ENCODE measurements at places on chromosomes 13 and 19.
A peak's percentile ranks its signal among the peaks of the same experiment; 100 is the strongest.

GRCh38 chr13:108137176-108137575 lies 78.2 kb downstream of the LIG4 start:
- no peak for DNase-seq

DNA sequence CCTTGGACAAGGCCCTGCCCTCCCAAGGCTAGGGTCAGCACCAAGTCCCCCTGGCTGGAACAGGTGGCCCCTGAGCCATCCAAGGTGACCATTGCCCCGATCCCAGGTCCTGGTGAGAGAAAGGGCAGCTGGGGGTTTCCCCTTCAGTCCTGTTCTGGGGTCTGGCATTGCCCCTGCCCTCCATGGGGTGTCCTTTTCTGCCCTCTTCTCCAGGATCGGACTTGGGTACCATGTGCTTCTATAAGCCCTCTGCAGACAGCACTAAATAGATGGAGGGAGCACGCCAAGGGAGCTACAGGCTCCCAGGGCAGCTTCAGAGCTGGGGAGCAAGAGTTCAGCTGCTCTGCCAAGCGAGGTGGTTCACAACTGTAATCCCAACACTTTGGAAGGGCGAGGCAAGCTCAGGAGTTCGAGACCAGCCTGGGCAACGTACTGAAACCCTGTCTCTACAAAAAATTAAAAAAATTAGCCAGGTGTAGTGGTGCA lies 13.5 kb upstream of the KCNN1 start:
- DNase-seq: no peak

DNA sequence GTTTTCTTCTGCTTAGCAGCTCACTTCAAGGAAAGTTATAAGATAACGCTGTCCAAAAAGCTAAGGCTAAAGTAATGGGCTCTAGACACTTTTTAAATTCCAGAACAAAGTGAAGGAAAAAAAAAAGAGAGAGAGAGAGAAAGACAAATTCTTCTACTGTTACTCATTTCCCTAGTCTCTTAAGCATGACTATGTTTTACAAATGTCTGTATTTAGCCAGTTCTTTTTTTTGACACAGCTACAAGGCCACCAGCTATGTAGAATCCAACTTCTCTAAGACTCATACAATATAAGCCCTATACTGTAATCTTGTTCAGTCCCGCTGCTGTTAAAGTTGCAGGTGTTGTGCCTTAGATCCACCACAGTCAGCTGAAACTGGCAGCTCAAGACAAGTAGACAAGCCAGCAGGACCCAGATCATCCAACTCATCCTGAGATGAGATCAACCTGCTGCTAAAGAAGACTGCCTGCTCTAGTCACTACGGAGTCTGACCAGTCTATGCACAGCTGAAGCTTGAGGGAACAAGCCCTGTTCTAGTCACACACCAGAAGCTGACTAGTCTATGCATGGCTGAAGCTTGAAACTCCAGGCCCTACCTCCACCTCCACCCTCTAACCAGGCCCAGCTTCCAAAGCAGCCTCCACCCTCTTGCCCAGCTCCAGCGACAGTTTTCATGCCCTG lies 10.3 kb upstream of the ZNF83 start:
- no peak for DNase-seq

DNA sequence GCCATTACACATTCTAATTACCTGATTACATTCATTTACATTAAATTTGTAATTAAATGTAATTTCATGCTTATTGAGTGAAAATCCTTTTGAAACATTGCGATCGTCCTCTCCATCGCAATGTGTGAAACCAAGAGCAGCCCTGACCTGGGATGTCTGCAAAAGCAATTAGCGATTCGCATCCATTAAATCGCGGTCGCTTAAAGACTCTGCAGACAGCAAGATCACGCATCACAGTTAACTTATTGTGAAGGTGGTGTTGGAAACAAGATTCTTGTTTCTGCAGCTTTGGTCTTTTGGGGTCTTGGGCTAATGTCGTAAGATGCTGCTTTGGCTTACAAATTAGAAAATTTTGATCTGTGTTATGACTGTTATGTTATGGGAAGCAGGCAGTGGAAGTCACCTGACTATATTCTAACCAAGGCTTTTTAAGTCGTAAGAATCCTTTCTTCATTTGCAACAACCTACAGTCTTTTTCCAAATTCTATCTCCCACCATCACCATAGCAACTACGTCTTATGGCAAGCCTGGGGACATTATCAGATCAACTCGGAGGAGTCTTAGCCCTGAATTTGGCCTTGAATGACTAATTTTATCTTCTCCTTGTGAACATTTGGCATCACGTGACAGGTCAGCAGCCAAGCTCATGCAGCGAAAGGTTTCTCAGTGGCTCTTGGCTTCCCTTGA lies 142.8 kb upstream of the SOX1 start:
- no peak for DNase-seq

DNA sequence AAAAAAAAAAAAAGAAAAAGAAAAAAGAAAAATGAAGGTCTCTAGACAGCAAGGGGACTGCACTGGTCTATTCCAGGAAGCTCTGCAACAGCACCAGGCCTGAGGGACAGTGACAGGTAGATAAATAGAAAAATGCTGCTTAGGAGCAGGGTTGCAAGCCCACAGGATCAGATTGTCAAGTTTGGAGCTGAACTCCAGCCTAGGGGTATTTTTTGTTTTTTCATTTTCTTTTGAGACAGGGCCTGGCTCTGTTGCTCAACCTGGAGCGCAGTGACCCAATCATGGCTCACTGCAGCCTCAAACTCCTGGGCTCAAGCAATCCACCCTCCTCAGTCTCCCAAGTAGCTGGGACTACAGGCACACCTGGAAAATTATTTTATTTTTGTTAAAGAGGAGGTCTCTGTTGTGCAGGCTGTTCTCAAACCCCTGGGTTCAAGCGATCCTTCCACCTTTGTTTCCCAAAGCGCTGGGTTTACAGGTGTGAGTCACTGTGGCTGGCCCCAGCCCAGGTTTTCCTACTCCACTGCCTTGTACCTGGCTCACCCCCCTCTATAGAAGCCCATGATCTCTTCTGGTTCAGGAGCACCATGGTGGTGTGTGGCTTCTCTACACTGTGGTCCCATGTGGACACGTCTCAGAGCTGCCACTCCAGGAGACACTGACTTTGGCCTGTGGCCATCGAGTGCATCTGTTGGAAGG lies 23.9 kb downstream of the POP4 start:
- no peak for DNase-seq

DNA sequence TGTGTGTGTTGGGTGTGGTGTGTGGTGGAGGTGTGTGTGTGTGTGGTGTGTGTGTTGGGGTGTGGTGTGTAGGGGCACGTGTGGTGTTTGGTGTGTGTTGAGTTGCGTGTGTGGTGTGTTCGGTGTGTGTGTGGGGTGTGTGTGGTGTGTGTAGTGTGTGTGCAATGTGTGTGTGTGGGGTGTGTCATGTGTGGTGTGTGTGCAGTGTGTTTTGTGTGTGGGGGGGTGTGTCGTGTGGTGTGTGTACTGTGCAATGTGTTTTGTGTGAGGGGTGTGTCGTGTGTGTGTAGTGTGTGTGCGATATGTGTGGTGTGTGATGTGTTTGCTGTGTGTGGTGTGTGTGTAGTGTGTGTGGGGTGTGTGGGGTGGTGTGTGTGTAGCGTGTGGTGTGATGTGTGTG lies 6.0 kb upstream of the KPTN start:
- DNase-seq: no peak

- DNase-seq: no peak
Measured at GRCh38 chr13:23620211-23620610, 50.0 kb downstream of the TNFRSF19 start.

GRCh38 chr19:35143231-35143715 lies at the start of gene FXYD7:
Gene FXYD7 (plus strand): TSS chr19:35143255. CDS start chr19:35143334, 79 bp downstream.
- no peak for DNase-seq

DNA sequence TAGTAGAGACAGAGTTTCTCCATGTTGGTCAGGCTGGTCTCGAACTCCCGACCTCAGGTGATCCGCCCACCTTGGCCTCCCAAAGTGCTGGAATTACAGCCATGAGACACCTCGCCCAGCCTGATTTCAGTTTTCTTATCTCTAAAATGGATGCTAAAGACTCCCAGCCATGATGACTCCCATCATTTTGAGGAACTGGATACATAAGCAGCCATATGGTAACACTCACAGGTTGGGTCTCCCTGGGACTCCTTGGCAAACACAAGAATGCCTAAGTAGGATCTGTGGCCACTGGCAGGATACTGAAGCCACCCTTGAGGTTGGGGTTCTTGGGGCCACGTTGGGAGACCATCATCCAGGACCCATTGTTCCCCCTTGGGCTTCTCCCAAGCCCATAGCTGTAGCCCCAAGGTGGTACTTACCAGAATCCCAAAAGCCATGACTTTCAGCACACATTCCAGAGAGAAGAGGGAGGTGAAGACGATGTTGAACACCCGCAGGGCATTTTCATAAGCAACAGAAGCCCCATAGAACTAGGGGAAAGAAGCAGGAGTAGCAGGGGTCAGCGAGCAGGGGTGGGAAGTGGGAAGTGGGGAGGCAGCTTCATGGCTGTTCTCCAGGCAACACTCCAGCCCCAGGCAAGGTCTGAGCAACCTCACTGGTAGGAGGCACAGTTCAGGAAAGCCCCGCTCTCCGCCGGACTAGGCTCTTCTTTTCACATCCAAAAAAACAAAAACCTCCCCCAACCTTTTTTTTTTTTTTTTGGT lies 102.5 kb downstream of the IER2 start:
- DNase-seq: no peak

- DNase-seq: no peak
Measured at GRCh38 chr13:98556968-98557631, 19.8 kb downstream of the STK24 start.

DNA sequence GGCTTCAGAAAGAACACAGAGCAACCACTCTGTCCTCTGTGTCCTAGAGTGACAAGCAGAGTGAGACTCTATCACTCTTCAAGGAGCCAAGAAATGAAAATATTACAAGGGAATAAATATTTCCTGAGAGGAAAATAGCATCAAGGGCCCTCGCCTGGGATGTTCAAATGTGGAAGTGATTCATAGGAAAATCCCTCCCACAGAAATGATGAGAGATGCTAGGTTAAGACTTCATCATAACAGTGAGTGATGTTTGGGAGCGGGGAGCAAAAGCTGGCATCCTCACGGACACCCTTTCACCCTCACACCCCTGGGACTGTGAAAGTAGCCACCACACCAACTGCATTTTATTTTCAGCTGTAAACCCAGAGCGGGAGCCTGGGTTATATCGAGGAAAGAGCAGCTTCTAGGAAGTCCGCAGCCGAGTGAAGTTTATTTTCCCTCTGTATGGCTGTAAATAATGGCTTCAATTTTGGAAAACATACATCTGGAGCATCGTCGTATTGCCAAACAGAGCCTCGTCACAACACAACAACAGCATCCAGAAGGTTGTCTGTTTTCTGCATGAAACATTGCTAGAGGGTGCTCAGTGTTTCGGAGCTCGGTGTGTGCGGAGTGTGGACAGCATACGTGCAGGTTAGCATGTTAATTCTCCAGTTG lies 54.8 kb downstream of the DLEU7 start:
- no peak for DNase-seq

DNA sequence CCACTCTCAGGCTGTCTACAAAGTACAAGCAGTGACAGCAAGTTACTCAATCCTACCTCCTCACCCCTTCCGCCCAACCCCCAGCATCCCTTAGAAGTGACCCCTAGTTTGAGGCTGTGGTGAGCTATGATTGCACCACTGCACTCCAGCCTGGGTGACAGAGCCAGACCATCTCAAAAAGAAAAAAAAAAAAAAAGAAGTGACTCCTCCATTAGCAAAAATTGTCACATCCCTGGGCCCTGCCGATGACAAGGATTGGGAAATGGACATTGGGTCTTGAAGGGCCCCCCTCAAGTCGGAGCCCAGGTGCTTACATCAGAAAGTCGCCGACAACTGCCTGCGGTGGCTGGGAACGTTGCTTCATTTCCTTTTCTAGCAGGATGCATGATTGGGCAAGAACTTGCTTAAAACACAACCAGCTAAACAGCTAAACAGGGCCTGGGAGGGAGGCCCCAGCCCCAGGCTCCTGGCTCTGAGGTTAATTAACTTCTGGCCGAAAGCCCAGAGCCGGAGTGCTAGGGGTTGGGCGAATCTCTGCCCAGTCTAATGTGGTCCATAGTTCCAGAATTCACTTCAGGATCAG lies 15.3 kb downstream of the RAB3D start:
- DNase-seq: no peak

DNA sequence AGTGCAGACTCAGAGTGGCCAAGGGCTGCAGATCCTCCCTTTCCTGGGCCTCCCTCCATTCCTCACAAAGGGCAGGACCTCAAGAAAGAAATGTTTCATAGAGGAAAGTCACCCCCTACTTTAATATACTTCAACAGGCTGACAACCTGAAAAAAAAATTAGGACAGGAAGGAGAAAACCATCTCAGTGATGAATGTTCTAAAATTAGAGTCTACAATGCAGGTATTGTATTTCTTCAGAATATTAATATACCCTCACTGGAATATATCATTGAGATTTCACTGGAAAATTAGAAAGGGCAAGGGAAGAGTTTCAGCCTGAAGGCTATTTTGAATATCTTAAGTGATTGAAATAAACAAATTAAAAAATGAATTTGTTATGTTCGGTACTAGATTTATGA lies 176.9 kb downstream of the DNAJC15 start:
- no peak for DNase-seq

DNA sequence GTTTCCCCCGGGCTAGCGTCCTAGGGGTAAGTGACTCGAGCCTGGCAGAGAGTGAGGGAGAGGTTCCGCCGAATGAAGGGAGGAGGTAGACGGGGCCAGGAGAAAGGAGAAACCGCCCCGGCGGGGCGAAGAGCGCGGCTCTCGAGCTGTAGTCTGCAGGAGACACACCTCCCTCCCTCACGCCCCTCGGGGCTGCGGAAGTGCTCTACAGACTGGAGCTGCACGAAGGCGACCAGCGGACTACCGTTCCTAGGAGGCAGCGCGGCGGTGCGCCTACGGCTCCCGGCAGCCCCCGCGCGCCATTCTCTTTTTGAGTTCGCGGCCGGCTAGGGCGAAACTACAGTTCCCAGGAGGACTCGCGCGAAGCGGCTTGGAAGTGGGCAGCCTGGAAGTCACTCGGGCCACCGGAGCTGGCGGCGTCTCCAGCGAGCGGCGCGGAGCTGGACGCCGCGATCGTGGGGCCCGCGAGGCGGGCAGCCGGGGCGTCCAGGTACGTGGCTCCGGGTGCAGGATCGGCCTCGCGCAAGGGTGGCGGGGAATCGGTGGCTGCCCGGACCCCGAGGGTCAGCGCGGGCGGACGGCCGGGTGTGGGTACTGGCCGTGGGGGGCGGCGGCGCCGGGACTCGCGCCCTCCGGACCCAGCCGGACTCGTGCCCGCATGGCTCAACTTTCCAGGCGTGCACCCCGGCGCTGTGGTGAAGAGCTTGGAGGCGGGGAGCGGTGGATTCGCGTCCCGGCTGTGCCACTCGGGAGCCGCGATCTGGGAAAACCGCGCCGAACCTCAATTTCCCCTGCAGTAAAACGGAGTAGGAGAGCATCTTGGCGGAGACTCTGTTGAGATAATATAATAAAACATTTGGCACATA lies at the start of gene SIPA1L3:
SIPA1L3 (plus strand) TSS at position 340 of the 866 bp plus-strand sequence. CDS start 174,358 bp downstream, outside the sequence.
- peak; percentile 80 for DNase-seq
